ENCODE measurements at places on chromosomes 1 and 21.

DNA sequence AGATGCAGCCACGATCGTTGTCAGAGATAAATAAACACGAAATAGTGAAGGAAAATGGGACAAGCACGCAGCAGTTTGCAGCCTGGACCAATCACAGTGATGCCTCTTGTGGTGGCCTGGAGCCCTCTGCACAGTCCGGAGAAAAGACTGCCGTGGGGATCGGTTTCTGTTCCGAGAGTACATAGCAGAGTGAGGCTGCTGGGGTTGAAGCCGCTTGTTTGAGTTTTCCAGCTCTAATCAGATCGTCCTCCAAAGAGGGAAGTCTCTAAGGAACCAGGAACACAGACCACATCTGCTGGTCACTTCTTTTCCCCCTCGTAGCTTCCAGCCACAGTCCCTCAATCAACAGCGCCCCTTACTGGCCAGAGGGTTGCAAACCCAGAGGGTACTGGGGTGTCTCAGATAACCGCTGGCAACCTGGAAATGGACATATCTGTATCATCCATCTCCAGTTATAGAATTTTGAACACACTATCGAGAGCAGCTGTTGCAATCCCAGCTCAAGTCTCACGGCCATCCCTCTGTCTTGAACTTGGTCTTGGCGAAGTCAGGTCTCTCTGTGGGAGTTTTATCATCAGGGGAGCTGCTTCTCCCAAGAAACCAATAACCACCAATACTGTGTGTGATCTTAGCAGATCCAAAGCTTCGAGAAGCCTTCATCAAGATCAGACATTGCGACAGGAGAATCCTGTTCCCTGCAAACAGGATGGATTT, 57.4 kb downstream of the OLIG1 start:
- DNase-seq = no peak

GRCh38 chr1:221594576-221594975, 147.3 kb downstream of the DUSP10 start:
- DNase-seq = no peak

- no peak for DNase-seq
These were observed 265.5 kb downstream of the GRIK1 start for GRCh38 chr21:29674343-29674742.

GRCh38 chr1:32939655-32940371, 24.8 kb downstream of the RNF19B start:
- no peak for DNase-seq

GRCh38 chr1:54001591-54001990, 16.4 kb downstream of the LDLRAD1 start:
- peak; percentile 45 for DNase-seq

- DNase-seq = no peak
These were observed 3.5 kb downstream of the NTMT2 start for GRCh38 chr1:170149241-170149640.

DNA sequence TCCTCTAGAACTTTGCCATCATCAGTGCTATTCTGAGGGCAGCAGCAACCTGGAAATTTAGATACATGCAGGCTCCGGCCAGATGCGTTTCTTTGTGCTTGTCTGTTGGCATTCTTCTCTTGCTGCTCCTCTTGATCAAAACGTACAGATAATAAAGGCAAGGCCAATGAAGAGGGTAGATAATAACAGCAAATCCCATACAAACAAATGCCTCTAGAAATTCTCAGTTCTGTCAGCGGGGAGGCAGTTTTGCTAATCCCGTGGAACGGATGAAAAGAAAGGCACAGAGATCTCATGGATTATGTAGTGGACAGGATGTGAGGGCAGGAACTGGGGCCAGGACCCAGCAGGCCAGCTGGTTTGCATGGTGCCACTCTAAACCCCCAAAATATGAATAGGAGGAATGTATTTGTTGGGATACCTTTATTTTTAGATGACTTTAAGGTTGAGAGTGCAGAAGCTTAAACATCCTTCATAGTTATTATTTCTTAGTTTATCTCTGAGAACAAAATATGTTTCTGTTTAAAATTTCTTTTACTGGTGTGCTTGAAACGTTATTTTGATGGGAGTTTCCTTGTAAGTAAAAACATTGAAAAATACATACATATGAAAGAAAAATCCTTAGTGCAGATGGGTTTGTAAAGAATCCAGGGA, 1.5 kb downstream of the ITSN1 start:
- peak; percentile 20 for DNase-seq

GRCh38 chr1:198637157-198637556, 1.7 kb upstream of the PTPRC start:
- no peak for DNase-seq

DNA sequence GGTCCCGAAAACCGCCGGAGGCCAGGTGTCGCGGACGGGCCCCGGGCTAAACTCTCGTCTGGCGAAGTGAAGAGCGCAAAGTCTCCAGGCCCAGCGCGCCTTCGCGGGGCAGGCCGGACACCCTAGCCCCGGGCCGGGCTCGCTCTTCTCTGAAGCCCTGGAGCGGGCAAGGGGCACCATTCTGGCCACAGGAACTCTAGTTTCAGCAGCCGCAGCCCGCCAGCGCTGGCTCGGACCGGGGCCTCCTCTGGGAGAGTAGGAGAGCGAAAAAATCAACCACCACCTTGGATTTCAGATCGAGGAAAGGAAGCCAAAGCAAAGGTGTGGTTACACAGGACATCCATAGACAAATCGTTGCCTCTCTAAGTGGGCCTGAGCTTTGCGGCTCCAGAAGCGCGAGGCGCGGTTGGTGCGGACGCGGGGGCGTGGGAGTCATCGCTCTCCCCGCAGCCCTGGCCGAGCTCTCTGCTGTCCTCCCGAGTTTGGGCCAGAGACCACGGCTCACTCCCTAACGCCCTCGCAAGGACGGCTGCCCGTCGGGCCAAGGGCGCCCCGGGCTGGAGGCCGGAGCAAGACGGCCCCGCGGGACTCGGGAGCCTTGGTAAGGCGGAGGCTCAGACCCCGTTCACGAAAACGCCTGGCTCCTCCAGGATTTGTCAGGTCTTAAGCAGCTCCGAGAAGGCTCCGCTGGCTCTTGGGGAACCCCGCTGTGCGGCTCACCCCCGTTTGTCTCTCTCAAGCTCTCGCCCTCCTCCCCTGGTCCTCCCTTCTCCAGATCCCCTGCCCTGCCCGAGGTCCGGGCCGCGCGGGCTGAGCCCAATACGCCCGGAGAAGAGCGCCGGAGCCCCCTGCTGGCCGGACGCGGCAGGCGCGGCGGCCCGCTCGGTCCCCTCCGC, 132.9 kb upstream of the DPYD start:
- peak; percentile 28 for DNase-seq

DNA sequence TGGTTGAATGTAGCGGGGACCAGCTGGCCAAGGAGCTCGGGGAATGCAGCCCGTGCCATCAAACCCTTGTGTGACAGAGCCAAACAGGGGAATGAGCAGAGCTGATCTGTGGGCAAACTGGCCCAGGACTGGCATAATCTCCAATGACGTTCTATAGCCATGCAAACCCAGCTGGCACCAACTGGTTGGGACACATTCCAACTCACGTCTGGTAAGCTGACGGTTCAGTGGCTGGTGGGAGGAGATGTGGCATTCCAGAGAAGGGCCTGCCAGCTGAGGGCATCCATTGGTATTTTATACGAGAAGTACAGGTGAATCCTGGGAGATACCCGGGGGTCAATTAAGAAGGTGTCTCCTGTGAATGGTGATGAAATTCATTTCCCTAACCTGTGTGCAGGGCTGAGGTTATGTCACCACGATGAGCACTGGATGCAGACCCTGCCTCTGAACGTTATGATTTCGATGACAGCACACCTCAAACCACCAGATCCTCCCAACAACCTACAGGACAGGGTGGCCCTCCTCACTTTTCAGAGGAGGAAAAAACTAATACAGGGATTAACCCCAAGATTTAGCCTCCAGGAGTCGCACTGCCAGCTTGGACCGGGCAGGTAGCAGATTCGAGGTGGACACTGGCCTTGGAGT, 39.0 kb upstream of the RUNX3 start:
- DNase-seq = no peak

DNA sequence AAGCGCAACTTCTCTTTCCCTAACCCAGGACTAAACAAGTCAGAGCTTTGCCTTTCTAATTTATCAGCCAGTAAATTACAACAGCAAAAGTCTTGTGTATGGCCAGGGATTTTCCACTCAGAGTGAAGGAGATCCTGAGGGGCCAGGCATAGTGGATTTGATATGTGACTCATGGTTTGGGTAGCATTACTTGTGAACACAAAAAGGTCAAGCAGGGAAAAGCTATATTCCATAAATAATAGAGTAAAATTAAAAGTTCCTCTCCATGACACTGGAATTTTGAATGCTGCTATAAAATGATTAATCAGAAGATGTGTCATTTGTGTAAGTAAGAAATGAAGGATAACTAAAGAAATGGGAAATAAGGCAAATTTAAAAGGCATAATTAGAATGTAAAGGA, 284.8 kb downstream of the HLX start:
- DNase-seq = no peak

- no peak for DNase-seq
These were observed 353.9 kb upstream of the C1orf174 start for GRCh38 chr1:4253935-4254334.
